HepG2 (cell line): ENCODE measurements at places on chromosomes 16 and 17. TPM values are rescaled to one million over a fixed set of nuclear protein-coding genes. Genes with fewer than 3 reads are reported as not detected.

GRCh38 chr16:560701-561412 is 663 bp downstream of the PRR35 start:
- no peak for DNase-seq
- peaks cover 72% of the 10 kb centered on the region for H3K4me1 ChIP-seq
- H3K27ac ChIP-seq, result no peak overlapping the region
- H3K27me3 ChIP-seq, result peaks cover 17% of the 10 kb centered on the region
- no peaks in the 10 kb centered on the region for H3K36me3 ChIP-seq

Gene TM4SF5
- 15.6 and 30.1 TPM in 2 replicates for total RNA-seq

Gene PNMT
- not detected in 2 replicates for total RNA-seq

DNA sequence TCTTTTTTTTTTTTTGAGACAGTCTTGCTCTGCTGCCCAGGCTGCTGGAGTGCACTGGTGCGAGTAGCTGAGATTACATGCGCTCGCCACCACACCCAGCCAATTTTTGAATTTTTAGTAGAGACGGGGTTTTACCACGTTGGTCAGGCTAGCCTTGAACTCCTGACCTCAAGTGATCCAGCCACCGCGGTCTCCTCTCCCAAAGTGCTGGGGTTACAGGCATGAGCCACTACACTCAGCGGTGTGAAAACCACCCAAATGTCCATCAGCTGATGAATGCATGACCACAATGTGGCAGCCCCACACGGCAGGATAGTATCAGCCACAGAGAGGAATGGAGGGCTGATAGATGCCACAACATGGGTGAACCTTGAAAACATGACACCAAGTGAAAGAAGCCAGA is 2.1 kb downstream of the P2RX5 start:
- DNase-seq, result no peak
- no peak overlapping the region for H3K27ac ChIP-seq
- no peaks in the 10 kb centered on the region for H3K27me3 ChIP-seq
- peaks cover 17% of the 10 kb centered on the region for H3K4me1 ChIP-seq

DNA sequence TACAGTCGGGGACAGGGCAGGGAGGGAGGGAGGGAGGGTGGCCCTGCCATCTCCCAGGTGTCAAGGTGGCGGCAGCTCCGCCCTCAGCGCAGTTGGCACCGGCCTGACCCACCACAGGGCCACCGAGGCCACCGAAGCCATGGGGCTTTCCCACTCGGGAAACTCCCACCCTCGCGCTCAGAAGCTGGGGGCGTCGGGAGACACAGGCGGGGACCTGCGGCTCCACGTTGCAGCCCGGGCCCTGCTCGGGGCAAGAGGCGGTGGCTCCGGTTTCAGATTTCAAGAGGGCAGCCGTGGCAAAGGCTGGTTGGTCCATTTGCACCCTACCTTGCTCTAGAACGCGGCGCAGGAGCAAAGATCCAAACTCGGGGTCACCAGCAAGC is 544 bp downstream of the CYB561 start:
- no peak overlapping the region for H3K27ac ChIP-seq
- H3K4me1 ChIP-seq, result peaks cover 22% of the 10 kb centered on the region
- peaks cover 39% of the 10 kb centered on the region for H3K27me3 ChIP-seq

Gene GDPD1
- 3.8 and 7.7 TPM in 2 replicates for total RNA-seq

DNA sequence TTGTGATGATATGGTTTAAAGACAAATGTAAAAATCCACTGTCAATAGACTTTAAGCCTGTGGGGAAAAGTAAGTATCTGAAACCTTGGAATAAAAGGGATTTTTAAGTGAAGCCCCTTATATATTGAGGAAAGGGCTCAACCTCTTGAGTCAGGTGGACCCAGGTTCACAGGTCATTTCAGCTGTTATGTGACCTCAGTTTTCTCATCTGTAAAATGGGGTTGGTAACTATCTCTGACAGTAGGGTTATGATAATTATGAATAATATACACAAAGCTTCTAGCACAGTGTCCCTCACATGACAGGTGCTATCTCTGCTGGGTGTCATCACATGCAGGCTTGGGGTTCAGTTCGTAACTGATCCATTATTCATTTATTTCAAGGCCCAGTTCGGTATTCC is 57.0 kb downstream of the USP10 start:
- no peak overlapping the region for H3K27ac ChIP-seq
- DNase-seq, result no peak
- no peak overlapping the region for H3K4me3 ChIP-seq
- H3K27me3 ChIP-seq, result no peaks in the 10 kb centered on the region

GRCh38 chr16:11824362-11824761 is 27.0 kb downstream of the RSL1D1 start:
- no peaks in the 10 kb centered on the region for H3K27me3 ChIP-seq
- no peaks in the 10 kb centered on the region for H3K36me3 ChIP-seq
- peaks cover 42% of the 10 kb centered on the region for H3K4me1 ChIP-seq
- peak; percentile 95 for DNase-seq
- peak overlapping the region; percentile 0 for H3K27ac ChIP-seq
- H3K4me3 ChIP-seq, result no peak overlapping the region

DNA sequence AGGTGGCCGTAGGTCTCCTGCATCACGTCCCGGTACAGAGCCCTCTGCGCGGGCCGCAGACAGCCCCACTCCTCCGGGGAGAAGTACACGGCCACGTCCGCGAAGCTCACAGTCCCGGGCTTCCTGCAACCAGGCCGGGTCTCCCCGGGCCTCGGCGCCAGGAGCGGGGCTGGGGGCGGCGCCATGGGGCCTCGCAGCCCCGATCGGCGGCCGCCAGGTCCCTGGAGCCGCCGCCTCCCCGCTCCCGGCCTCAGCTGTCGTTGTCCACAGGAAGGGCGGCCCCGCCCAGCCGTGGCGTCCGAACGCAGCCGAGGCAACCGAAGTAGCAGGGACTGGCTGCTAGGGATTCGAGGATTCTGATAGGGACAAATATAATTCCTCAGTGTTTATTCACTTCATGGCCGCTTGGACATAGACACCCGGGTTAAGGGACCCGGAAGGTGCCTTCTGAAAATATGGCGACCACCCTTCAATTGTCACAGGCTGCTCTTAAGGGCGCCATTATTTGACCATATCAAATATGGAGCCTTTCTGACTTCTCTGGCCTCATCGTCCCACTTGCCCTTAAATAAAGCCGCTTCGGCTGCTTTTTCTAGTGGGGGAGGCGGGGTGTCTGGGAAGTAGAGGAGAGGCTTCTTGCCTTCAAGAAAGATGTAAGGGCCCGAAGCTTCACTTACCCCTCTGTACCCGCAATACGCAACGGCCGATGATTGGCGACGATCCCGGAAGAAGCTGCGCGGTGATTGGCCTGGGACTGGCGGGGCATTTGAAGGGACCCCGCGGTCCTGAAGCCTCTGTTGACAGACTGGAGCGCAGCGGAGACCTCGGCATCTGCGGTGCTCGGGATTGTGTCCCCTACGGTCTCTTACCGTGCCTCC is at the start of gene ZNF688:
ZNF688 (minus strand) TSS at position 270 of the 878 bp plus-strand sequence; CDS start at position 185, 85 bp downstream.
- H3K36me3 ChIP-seq, result no peaks in the 10 kb centered on the region
- peaks cover 71% of the 10 kb centered on the region for H3K4me1 ChIP-seq
- no peaks in the 10 kb centered on the region for H3K27me3 ChIP-seq

Gene BRICD5
- 1.7 and 5.8 TPM in 2 replicates for total RNA-seq

DNA sequence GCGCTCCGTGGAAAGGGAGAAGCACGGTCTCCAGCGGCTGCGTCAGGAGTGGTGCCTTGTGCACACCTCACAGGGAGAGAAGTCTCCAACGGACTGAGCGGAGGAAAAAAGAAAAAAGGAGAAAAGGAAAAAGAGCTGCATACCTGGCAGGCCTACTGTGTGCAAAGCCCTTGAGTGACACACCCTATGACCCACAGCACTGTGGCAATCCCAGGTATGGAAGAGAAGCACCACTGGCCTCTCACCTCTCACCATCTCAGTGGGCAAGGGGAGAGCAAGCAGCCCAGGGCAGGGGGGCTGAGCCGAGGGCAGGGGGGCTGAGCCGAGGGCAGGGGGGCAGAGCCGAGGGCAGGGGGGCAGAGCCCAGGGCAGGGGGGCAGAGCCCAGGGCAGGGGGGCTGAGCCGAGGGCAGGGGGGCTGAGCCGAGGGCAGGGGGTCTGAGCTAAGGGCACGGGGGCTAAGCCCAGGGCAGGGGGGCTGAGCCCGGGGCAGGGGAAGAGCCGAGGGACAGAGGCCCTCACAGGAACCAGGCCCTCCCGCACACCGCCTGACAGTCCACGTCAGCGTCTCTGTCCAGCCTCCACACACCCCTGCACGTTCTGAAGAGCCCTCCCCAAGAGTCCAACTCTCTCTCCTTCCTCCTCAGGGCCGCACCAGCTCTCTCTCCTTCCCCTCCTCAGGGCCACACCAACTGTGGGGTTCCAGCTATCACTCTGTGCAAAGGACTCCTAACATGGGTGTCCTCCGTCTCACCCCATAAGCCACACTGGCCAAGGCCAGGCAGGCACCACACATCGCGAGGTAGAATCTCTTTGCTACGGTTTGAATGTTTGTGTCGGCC is 105.8 kb downstream of the ZNF778 start:
- no peak overlapping the region for H3K4me3 ChIP-seq
- H3K4me1 ChIP-seq, result peaks cover 86% of the 10 kb centered on the region
- H3K36me3 ChIP-seq, result peaks cover 25% of the 10 kb centered on the region
- DNase-seq, result no peak

GRCh38 chr17:27771586-27771985 is 28.7 kb downstream of the NOS2 start:
- no peak overlapping the region for H3K4me3 ChIP-seq
- DNase-seq, result no peak
- H3K27ac ChIP-seq, result no peak overlapping the region
- no peaks in the 10 kb centered on the region for H3K4me1 ChIP-seq

DNA sequence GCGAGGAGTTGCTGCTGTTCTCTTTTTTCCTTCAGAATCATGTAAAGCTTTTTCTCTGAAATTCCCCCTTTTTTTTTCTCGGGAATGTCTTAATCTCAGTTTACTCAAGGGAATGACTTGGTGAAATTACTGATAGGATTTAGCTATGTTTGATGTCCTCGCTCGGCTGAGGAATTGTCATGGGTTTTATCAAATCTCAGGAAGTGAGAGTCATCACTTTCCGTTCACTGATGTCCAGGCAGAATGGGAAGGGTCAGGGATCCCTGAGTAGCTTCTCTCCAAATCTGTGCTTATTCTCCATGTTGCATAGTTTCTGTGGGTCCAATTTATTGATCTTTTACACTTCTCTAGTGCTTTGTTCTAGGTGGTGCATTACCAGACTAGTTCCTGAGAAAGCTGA is 6.3 kb downstream of the IGSF6 start:
- peaks cover 4% of the 10 kb centered on the region; the same call in 1 of the 2 replicates for H3K36me3 ChIP-seq
- H3K27ac ChIP-seq, result no peak overlapping the region
- no peak for DNase-seq
- H3K4me3 ChIP-seq, result no peak overlapping the region
- H3K27me3 ChIP-seq, result no peaks in the 10 kb centered on the region

- H3K4me1 ChIP-seq, result no peaks in the 10 kb centered on the region
- no peak overlapping the region for H3K27ac ChIP-seq
- DNase-seq, result peak; percentile 19
These were observed 95.7 kb downstream of the CACNG1 start for GRCh38 chr17:67139784-67140665.
